Stimulated activated CD4-positive, alpha-beta T cell treated with anti-CD3 and anti-CD28 coated beads, Interleukin-15, amount 100 ng/mL, for 1 hour (primary cell): ENCODE measurements at places on chromosomes 16 and 17.
A peak's percentile ranks its signal among the peaks of the same experiment; 100 is the strongest.

DNA sequence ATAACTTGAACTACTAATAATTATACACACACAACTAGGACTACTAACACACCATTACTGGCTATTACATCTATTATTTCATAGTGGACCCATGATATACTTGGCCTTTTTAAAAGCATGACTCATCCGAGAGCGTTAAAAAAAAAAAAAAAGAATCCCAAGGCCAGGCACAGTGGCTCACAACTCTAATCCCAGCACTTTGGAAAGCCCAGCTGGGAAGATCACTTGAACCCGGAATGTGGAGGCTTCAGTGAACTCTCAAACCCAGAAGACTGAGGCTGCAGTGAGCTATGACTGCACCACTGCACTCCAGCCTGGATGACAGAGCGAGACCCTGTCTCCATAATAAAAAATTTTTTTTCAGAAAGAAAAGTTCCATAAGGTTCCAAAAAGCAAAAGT, 3.1 kb downstream of the GLG1 start:
- DNase-seq = no peak

DNA sequence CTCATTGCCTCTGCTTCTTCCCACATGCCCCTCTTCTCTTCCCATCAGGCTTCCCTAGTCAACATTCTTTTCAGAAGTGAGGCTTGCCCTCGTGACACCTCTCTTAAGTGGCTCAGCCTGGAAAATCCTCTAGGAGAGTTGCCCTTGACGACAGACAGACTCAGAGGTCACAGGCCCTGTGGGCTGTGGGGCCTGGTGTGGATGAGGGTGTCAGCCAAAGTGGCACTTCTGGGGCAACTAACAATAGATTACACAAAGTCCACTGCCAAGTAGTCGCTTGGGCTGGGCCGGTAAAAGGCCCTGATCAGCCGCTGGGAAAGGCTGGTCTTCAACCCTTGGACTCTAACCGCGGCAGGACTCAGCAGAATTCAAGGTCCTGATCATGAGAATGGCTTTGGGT, 33.7 kb upstream of the METTL16 start:
- no peak for DNase-seq

- no peak for DNase-seq
These were observed 35.8 kb upstream of the ZFP90 start for GRCh38 chr16:68503334-68503733.

GRCh38 chr16:23952128-23952970, 116.6 kb downstream of the PRKCB start:
- DNase-seq = no peak

DNA sequence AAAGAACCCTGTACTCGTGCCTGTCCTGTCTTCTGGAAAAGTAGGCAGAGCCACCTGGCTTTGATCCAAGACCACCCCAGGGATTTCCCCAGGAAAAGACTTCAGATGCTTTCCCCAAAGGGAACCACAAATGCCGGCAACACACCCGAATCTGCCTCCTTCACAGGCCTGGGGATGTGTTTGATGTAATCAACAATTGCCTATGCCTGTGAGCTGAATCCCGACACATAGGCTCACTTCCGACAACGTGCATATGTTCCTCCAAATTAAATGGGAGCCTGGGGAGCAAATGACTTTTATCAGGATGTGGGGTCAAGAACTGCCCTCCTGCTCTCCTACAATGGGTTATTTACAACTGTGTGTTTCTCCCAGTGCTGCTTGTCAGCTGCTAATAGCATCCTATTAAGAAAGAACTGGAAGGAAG, 535.2 kb upstream of the CDH11 start:
- DNase-seq = no peak

DNA sequence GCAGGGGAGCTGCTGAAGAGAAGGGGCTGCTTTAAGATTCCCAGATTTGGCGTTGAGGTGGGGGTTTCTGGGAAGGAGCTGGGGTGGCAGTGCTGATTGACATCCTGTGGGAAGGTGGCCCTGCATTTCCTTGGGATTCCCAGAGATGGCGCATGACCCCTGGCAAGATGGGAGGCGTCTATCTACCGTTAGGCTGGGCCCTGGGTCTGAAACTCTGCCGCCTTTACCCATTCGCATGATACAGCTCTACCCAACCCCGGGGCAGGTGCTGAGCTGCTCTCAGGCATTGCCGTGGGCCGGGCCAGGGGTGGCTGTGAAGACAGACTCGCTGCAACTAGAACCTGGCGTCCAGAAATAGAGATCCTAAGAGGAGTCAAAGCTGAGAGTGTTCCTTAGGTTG, 9.9 kb upstream of the MVD start:
- no peak for DNase-seq

DNA sequence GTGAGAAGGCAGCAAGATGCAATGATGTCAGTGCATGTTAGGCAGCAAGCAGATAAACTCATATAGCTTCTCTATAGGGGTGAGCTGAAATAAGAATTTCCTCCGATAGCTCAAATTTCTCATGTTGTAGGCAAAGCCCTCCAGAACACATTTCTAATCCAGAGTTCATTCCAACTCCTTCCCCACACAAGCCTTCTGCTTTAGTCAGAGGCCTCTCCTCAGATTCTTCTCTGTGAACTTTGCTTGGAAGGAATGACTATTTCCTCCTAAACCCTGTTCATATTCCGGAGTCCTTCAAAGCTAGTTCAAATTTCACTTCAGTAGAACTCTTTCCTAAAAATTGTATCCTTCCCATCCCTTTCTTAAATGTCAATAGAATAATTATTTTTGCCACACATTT, 144.8 kb downstream of the KCNJ2 start:
- no peak for DNase-seq

GRCh38 chr16:49268667-49269066, 13.0 kb downstream of the CBLN1 start:
- no peak for DNase-seq

DNA sequence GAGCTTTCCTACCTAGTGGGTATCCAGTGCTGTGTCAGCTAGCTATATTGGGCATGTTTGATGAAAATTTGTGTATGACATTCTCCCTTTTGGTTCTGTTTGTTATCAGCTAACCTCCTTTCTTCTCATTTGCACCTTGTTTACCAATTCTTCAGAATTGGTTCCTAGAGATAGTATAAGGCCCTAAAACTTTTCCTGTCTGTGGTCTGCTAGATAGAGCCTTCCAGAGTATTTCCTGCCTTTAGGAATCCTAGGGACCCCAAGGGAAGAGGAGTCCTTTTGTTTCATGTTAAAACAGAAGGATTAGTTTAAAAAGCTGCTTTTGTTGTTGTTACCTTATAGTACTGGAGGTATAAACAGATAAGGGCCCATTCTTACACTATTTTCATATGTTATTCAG, 11.5 kb downstream of the MAP3K3 start:
- no peak for DNase-seq

DNA sequence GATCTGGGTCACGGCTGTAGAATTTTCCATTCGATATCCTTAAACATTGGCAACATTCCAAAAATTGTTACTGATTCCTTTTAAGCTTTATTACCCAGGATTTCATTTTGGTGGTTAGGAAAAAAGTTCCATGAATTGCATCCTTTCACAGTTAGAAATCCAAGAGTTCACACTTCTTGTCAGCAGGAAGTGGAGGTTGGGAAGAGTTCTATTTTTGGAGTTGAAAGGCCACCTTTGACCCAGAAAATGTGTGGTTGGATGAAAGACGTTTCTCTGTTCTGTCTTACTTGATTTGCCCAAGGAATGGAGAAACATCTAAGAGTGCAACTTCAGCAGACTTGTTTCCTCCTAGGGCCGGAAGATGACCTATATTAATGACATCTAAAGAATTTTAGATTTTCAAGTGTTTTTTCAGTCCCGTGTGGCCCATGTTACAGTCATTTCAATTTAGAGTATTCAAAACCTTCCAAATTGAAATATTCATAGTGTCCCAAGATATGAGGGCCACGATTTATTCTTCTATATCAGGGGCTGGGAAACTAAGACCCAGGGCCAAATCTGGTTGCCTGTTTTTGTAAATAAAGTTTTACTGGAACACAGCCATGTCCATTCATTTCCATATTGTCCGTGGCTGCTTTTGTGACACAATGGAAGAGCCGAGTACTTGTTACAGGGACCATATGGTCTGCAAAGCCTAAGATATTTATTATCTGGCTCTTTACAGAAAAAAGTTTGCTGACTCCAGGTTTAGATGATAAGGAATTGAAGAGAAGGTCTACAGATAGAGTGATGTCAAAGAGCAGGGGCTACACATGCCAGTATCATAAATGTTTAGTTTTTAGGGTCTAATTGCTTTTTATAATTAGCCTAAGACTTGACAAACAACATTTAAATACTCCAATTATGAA, 50.2 kb downstream of the CDK5R1 start:
- DNase-seq = no peak

- DNase-seq = no peak
These were observed 3.5 kb upstream of the APRT start for GRCh38 chr16:88815227-88815626.

DNA sequence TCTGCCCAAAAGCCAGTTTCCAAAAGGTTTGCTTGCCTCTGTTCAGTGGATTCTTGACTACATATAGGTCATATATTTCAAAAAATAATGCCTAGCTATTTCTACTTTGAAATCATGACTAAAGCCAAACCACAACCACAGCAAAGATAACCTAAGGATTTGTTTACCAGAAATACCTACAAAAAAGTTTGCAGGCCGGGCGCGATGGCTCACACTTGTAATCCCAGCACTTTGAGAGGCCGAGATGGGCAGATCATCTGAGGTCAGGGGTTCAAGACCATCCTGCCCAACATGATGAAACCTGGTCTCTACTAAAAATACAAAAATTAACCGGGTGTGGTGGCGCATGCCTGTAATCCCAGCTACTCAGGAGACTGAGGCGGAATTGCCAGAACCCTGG, 15.2 kb downstream of the CARHSP1 start:
- no peak for DNase-seq

- DNase-seq = no peak
These were observed 646.1 kb downstream of the CDH11 start for GRCh38 chr16:64475627-64476351.

DNA sequence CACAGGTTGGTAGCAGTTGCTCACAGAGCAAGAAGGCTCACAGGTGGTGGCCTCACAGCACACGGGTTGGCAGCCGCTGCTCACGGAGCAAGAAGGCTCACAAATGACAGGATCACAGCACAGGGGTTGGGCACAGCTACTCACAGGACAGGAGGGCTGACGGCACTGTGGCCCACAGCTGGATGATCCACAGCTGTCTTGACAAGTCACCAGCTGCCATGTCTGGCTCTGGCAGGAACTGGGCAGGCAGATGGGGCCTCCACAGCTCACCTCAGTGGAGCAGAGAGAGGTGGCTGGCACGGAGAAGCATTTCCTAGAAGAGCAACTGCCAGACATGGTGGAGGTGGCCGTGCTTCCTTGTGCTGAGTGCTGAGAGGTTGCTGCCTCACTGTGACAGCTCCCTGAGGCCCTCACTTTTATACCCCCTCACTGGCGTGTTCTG, at the start of gene KRTAP16-1:
KRTAP16-1 (minus strand) TSS at position 392 of the 442 bp plus-strand sequence; CDS start at position 336, 56 bp downstream.
- peak; percentile 40 for DNase-seq
